Brain (organoid and tissue), 16 donors: ENCODE measurements at places on chromosomes 1 and 21.

GRCh38 chr1:158830904-158831507 is at the start of gene MNDA:
Gene MNDA, plus strand, starts transcription at chr1:158831351. Its CDS starts 10,803 bp downstream, at chr1:158842154.
- no peak for DNase-seq

- no peak for DNase-seq
These were observed 48.9 kb downstream of the DIP2A start for GRCh38 chr21:46507562-46507961.

DNA sequence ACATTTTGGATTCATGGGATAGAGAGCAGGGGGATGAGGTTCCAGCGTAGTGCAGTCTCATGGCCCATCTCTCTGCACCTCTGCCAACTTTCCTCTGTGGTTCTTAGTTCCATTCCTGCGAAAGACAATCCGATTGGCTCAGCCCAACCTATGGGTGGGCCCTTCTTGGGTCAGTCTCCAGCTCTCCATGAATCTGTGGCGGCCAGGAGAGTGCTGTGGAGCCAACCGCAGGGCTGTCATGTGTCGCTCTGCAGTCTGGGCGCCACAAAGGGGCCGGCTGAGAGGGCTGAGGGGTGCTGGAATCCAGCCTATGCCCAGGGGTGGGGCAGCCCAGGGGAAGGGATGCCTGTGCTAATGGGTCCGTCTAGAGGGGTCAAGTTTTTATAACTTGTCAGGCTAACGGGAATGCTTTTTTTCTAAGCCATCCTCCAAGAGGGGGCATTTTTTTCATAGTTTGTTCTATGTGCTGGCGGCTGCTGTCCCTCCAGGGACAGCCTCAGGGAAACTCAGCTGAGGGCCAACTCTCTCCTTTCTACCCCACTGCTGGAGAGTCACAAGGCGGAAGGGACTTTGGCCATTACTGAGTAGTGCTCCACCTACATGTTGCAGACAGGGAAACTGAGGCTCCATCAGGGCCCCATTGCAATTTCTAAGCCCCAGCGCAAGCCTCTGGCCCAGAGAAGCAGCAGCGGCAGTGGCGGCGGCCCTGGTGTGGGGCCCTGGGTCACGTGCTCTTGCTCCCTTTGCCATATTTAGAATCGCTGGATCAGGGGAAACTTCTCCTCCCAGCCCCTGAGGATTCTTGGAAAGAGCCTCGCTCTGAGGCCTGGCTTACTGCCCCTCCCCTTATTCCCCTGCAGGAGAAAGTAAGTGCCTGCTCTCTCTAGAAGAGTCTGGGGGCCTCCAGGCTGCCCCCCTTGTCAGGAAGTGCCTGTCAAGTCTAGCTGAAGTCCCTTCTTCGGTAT is 23.4 kb downstream of the KCNQ4 start:
- no peak for DNase-seq

- DNase-seq: peak; percentile 89
These were observed 858.0 kb downstream of the USP25 start for GRCh38 chr21:16587681-16588375.

DNA sequence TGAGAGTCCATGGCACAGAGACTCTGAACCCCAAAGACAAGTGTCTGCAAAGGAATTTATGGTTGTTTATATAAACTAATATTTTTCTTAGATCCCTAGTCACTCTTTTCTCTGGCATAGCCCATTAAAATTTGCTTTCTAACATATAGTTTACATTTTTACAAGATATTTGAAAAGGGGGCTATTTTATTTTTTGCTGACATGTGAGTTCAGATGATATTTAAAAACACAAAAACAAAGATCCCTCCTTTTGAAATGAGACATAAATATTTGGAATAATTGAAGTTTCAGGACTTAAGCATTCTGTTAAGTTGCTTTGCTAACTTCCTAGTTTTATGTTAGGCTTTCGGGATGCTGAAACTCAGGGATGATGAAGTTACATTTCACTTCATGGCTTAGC is 86.1 kb downstream of the CDC14A start:
- DNase-seq: no peak

DNA sequence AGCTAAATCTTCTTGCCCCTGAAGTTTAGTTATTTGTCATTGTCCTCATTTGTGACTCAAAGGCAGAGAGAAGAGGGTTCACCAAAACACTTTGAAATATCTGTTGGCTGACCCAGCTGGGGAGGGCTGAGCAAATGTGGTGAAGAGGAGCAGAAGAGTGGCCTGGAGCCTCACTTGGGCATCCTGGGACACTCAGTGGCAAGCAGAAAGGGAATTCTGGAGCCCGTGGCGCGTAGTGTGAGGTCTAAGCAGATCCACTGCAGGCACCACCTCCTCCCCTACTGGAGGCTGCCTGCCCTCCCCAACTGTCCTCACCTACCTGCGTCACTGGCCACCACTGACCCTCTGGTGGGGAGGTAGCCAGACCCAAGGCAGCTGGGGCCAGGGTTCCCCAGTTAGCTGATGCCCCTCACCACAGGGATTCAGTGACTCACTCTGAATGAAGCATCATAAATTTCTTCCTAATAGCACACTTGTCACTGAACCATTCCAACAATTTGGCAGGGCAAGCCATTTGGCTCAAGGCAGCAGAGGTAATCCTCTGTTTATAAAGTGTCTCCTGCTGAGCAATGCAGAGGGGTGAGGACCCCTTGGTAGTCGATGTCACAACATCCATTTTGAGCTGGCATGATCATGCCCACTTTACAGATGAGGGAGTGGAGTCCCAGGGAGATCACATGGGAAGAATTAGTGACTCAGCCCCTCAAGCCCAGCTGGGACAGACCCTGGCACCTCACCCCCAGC is 80.3 kb downstream of the NENF start:
- DNase-seq: no peak

DNA sequence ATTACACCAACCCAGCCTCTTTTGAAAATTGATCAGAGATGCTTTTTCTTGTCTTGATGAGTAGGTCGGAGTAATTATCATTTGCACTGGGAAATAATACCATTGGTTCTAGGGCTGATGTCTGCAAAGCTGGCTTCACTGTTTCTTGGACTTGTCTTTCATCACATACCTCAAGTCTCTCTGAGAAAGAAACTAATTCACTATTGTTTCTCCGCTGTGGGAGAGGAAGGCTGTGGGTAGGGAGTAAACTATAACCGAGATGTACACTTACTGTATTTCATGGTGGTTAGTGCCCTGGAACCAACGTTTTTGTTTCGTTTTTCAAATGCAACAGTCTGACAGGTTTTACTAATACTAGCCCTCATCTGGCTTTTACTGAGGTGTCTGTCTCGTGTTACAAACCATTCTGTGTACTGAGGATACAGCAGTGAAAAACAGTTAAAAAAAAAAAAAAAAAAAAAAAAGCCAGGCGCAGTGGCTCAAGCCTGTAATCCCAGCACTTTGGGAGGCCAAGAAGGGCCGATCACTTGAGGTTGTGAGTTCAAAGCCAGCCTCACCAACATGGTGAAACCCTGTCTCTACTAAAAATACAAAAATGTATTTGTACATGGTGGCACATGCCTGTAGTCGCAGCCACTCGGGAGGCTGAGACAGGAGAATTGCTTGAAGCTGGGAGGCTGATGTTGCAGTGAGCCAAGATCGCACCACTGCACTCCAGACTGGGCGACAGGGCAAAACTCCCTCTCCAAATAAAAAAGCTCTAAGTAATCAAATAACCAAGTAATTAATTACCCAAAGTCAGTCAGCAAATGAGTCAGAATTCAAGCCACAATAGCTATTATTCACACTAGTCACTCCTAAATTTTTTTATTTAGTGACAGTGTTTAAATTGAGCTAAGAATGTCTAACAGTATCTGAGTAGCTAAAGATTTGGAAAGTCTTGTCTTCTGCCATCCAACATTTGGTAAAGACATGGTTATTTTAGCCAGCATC is 23.3 kb downstream of the TOMM20 start:
- DNase-seq: no peak

- peak; percentile 89 for DNase-seq
These were observed 9.0 kb downstream of the NPPA start for GRCh38 chr1:11838349-11839272.

DNA sequence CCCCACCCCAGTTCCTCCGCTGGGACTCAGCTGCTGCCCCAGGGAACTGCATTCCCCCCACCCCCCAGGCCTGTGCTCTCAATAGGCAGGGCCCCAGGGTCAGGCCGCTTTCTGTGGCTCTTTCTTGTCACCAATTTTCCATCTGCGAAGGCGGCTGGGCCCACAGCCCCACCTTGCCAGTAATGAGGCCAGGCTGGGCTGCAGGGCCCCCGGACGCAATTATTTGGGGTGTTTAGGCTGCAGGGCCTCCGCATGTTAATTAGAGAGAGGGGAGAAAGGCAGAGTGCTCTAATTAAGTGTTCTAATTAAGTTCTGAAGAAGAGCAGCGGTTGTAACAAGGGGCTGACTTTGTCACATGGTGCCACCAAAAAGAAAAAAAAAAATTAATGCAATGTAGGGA is 71.8 kb downstream of the EPHB2 start:
- DNase-seq: peak; percentile 71

DNA sequence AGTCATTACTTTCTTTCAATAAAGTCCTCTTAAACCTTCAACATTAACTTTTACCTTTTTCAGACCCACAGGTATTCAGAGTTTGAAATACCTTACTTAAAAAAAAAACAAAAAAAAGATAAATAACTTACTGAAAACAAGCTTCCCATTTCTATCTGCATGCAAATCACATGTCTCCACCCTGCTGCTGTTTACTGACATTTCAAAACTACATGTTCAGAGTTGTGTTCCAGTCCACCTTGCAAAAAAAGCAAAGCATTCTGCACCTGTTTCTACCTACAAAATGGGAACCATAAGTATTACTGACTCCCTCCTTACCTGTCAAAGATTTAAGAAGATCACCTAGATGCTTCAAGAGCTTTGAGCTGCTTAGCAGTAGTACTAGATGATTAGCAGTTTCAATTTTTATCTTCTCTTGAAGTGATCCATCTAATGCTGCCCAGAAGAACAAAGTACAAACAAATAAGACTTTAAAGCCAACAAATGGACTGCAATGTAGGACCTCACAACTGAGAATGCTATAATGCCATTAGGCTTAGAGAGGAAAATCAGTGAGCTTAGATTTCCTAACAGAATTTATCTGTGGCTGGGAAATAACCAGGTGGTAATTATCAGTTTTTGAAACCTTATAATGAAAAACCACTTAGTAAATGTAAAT is 61.2 kb downstream of the ANKRD13C start:
- DNase-seq: no peak

DNA sequence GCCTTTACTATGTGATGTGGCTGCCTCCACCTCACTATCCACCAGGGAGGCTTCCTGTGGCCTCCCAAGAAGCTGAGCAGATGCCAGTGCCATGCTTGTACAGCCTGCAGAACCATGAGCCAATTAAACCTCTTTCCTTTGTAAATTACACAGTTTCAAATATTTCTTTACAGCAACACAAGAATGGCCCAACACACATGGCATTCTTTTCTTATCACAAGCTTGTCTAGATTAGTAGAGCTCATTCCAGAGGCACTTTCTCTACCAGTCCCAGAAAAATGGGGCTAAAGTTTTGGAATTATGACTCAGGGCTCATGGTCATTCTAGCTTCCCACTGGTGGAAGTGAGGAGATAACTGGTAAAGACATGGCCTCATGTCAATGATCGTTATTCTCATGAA is 655.2 kb downstream of the LMO4 start:
- no peak for DNase-seq

- no peak for DNase-seq
These were observed 9.6 kb downstream of the RAB42 start for GRCh38 chr1:28601696-28602095.

GRCh38 chr21:33229784-33230544 is at the start of gene IFNAR2:
Gene IFNAR2, plus strand, starts transcription at chr21:33229938. Its CDS starts 11,985 bp downstream, at chr21:33241923.
- DNase-seq: peak; percentile 88

DNA sequence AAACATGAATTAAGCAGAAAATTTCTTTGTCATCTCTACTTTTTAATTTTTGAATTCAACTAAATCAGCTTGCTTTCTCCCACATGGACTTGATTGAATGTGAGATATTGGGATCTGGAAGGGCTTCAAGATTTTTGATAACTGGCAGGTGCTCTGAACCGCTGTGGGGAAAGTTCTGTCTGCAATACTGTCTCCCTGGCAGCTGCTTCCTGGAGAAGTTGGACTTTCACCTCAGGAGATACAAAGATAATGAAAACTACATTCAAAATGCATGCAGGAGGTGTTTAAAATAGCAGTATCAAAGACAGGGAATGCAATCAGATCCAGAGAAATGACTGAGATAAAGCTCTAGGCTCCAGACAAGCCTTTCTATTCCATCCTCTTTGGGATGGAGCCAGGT is 338.3 kb downstream of the NEGR1 start:
- DNase-seq: no peak

DNA sequence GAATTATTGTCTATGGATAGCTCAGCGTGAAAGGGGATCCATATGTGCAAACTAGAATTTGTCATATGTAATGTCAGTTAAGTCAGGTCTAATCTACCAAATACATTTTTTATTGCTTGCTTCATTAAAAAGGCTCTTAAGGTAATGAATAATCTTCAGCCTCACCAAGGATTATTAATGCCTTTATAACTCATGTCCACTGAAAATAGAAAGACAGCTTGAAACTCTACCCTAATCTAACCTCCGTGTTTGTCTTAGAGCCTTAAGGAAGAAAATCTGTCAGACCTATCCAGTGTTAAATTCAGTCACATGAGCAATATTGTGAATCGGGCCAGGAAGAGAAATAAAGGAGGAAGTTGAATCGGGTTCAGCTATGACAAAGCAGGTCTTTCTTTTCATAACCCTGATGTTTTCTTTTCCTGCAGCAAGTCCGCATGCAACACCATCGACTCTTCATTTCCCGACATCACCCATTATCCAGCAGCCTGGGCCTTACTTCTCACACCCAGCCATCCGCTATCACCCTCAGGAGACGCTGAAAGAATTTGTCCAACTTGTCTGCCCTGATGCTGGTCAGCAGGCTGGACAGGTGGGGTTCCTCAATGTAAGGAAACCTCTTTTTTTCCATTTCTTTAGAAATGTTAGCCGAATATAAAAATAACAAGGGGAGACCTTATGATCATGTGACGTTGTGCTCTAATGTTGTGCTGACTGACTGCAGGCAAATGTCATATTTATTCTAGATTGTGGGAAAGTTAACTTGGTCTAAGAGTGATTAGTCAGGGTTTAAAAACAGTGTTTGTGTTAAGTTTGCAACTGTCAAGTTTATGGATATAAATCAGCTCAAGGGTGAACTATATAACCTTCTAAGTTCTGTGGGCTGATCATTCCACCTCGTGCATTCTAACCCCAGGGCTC is 321.0 kb downstream of the TM2D1 start:
- DNase-seq: no peak

DNA sequence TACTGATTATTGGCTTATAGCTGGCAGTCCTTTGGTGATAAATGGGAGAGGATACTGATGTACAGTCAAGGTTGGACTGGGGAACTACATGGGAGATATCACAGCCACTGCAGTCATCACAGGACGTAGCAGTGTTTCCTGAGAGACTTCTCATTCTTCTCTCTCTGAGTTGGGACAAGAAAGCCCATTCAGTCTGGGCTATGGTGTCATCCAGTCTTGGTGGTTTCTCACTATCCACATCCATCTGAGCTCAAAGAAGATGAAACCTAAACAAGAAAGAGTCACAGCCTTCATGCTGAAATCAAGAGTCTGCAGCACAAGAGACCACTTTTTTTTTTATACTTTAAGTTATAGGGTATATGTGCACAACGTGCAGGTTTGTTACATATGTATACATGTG is 12.8 kb upstream of the CD53 start:
- no peak for DNase-seq
